Choroid plexus epithelial cell (primary cell): ENCODE measurements at places on chromosomes 2 and 18.
A peak's percentile ranks its signal among the peaks of the same experiment; 100 is the strongest.

GRCh38 chr2:28277466-28277865, 115.2 kb upstream of the FOSL2 start:
- DNase-seq, result no peak

DNA sequence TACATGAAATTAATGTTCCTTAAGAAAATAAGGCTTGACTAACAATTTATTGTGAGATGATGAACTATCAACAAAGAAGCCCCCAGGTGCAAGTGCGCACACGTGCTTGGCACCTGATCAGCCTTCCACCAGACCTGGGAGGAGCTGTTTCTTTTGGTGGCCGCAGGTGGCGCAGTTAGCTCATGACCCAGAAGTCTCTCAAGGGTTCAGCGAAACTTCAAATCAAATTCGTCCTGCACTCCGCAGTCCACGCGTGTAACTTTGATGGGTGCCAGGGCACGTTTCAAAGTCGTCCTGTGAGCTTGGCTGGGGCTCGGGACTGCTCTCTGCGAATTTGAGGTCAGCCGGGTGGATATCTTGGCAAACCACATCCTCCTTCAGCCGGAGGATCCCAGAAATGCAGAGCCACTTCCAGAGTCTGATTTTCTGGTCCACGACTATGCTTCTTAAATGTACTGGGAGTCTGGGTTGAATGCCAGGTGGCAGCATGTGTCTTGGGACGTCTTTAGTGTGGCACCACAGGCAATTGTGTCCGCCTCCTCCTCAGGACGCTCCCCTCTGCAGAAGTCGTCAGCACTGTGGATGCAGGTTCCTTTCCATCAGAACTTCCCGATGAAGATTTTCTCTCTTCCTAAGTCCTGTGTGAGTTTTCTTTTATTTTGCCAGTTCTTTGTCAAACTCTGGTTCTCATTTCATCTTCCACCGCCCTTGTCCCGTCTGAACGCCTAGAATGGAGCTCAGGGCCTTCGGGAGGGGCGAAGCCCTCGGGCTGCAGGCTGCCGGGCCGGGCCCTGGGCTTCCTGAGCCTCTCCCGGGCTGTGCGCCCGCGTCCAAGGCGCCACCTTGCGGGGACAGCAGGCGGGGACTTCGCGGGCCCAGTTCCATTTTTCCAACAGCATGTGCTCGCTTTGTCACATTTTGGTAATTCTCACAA, 61.3 kb upstream of the RAPGEF4 start:
- DNase-seq, result peak; percentile 65

DNA sequence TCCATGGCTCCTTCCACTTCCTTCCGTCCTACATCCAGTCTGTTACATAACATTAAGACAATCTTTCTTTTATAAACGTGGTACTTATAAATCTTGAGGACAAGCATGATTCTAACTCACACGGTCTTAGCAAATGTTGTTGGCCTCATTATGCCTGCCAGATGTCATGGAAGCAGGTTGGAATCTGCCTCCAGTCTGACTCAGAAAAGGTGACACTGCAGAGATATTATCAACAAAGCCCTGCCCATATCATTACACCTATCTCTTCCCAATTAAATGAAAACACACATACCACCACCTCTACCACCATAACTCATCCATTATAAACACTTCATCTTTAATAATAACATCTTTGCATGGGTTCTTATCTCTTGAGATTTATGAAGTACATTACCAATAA, 334.7 kb upstream of the CHAC2 start:
- no peak for DNase-seq

DNA sequence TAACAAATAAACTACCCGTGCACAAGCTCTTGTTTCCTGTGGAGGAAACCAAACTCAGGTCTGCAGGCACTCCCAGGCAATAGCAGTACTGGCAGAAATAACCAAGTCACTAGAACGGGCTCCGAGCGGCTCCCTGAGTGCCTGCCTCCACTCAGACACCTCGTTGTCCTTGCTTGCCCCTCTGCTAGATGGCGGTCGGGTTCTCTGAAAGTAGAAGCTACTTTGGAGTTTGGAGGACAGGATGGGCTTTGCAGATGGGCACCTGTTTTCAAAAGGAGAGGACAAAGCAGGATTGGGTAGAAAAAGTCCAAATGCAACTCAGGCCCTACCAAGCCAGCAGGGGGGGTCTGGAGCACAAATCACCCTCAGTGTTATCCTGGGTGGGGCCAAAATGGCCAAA, 136.4 kb downstream of the LRRC30 start:
- DNase-seq, result no peak

- DNase-seq, result peak; percentile 69
Observed at GRCh38 chr2:226310146-226310545, 489.5 kb downstream of the IRS1 start.

- DNase-seq, result peak; percentile 49
Observed at GRCh38 chr2:47631792-47632398, 151.1 kb upstream of the MSH6 start.

- no peak for DNase-seq
Observed at GRCh38 chr2:25421289-25421688, 79.6 kb upstream of the DNMT3A start.

DNA sequence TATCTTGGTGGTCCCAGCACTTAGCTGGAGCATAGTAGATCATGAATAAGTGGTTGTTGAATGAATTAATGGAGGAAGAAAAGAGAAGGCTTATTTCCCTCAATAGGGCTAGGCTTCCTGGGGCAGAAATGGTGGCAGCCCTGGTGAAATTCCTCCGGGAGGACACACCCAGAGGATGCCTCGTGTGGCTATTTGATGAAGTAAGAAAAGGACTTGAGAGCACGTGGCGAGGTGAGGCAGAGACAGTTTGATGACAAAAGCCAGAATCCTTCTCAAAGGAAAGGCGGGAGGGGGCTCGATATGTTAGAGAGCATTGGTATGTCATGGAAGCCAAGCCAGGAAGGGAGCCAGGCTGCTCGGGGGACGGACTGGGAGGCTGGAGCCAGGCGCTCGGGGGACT, 14.7 kb downstream of the FAM228A start:
- DNase-seq, result no peak

- no peak for DNase-seq
Observed at GRCh38 chr18:49617865-49618264, 56.0 kb downstream of the LIPG start.

DNA sequence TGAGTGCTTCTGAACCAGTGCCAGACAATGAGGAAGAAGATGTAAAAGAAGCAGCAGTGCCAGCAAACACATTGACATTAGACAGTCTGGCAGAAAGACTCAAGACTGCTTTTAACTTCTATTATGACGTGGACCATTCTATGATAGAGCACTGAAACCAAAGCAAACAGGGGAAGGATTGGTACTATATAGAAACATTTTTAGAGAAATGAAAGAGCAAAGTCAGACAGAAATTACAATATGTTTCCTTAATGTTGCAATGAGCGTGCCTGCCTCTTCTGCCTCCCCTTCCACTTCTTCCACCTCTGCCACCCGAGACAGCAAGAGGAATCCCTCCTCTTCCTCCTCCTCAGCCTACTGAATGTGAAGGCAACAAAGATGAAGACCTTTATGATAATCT, 39.7 kb downstream of the DHX57 start:
- DNase-seq, result no peak

- DNase-seq, result no peak
Observed at GRCh38 chr2:55384786-55385185, 34.9 kb downstream of the CCDC88A start.

- no peak for DNase-seq
Observed at GRCh38 chr2:148531235-148531634, 113.3 kb upstream of the EPC2 start.

- no peak for DNase-seq
Observed at GRCh38 chr2:232541961-232542714, 2.6 kb downstream of the CHRNG start.

- DNase-seq, result no peak
Observed at GRCh38 chr2:123917241-123917640, 107.8 kb upstream of the CNTNAP5 start.

DNA sequence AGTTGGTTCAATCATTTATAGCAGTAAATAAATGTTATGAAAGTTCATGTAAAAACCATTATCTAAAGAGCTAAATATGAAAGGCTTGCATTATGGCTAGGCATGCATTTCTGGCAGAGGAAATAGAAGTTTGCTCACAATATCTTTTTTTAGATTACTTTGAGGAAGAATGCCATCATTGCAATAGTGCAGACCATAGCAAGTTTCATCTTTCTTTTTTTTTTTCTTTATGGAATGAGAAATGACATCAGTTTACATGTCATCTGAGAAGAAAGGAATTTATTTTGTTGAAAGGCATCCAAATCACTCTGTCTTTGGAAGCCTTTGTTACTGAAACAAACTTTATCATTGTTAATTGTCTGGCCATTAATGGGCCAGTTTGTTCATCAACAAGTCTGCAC, 74.5 kb upstream of the NCKAP5 start:
- DNase-seq, result peak; percentile 71

GRCh38 chr2:230660294-230661060, 52.2 kb upstream of the CAB39 start:
- no peak for DNase-seq

GRCh38 chr2:11617984-11618707, 51.8 kb downstream of the NTSR2 start:
- DNase-seq, result no peak

DNA sequence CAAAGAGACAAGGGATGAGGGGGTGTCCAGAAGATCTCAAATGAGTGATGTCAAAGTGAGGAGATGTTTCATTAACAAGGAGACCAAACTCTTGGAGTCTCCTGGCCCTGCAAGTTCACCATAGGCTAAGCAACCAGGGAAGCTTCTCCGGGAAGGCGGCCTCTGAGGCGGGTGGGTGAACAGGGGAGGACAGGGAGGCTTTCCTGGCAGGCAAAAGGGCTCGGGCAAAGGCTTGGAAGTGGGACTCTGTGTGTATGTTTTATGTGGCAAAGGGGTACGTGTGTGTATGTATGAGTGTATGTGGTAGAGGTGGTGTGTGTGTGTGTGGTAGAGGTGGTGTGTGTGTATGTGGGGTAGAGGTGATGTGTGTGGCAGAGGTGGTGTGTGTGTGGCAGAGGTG, 163.9 kb downstream of the DYSF start:
- DNase-seq, result no peak

- no peak for DNase-seq
Observed at GRCh38 chr2:41826921-41827320, 220.9 kb upstream of the PKDCC start.

DNA sequence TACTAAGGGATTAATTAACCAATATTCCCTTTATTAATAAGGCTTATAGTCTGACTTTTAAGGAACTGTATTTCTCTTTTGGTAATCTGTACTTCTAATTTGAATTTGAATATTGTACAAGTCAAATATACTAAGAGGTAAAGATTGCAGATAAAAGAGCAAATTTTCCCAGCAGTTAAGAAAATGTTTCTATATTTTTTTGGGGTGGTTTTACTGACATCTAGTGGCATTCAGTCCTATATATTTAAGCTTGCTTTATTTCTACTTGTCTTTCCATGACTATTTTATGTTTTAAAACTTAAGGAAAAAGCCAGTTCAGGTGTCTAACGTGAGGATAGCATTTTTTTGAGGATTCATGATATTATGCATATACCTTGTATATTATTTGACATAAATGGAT, 41.6 kb downstream of the TDRD15 start:
- DNase-seq, result peak; percentile 24

DNA sequence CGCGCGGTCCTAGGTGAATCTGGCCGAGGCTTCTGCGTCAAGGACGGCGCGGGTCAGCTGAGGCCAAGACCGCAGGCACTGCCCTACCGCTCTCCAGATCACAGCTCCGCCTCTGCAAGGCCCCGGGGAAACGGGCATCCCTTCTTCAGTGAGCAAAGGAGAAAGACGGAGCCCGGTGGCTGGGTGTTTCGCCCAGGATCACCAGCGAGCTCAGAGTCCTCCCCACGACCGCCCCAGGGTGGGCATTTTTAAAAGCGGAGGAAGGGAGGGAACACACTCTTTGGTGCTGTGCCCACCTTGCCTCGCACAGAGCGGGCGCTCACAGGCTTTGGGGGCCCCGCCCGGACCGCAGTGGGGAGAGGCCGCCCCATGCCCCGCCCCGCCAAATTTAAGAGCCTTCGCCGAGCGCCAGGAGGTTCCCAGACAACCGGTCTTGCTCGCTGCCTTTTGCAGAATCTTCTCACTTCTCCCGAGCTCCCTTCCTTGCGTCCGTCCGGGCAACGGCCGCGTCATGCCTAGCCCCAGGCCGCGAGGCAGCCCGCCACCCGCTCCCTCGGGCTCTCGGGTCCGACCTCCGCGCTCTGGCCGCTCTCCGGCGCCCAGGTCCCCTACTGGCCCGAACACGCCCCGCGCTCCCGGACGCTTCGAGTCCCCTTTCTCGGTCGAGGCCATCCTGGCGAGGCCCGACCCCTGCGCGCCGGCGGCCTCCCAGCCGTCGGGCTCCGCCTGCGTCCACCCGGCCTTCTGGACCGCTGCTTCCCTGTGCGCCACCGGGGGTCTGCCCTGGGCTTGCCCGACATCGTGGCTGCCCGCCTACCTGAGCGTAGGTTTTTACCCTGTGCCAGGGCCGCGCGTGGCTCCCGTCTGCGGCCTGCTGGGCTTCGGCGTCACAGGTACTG, at the start of gene NOTO:
Gene NOTO, plus strand, starts transcription at position 419 of the 899 bp plus-strand sequence. Its CDS starts 93 bp downstream, at position 512.
- DNase-seq, result no peak

GRCh38 chr2:128315829-128316776, 2.6 kb downstream of the HS6ST1 start:
- peak; percentile 54 for DNase-seq

DNA sequence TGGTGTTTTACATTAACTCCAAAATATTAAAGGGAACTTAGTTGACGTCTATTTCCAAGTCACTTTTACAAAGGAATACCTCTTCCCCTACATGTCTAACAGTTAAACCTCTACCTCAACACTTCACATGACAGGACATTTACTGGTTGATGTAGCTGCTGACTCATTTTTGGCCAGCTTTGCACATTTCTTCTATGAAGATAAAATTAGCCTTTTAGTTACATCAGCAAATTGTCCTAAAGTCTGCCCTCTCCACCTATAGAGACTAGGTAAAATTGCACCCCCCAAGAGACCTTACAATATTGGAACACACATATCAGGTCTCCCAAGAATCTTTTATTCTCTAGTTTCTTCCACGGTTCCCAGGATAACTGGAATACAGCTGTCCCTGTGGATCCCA, 10.1 kb upstream of the CERS6 start:
- DNase-seq, result no peak

DNA sequence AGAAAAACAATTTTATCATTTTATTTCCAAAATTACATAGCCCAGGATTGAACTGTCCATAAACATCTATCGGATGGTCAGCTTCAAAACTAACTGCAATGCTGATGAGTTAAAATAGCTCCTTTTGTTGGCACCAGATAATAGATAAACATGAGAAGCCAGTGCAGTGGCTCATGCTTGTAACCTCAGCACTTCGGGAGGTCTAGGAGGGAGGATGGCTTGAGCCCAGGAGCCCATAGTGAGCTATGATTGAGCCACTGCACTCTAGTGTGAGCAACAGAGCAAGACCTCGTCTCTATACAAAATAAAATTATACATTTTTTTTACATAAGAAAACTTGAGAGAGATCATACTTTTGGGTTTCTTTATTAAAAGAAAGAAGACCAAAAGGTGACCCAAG, 34.6 kb upstream of the IMPA2 start:
- DNase-seq, result peak; percentile 79
